Natural killer cell treated with Interleukin-12 subunit alpha and Interleukin-12 subunit beta and Interleukin-15 and Interleukin-18, amount 100 ng/mL, for 72 hours (primary cell): ENCODE measurements at places on chromosomes 3 and 15. TPM values are rescaled to one million over a fixed set of nuclear protein-coding genes. Genes with fewer than 3 reads are reported as not detected.

- DNase-seq = no peak
- peaks cover 36% of the 10 kb centered on the region for H3K4me1 ChIP-seq
- peak overlapping the region; percentile 67 for H3K4me3 ChIP-seq
- peak overlapping the region; percentile 87 for H3K27ac ChIP-seq
These were observed 33.4 kb upstream of the RSL24D1 start for GRCh38 chr15:55230051-55230670.

DNA sequence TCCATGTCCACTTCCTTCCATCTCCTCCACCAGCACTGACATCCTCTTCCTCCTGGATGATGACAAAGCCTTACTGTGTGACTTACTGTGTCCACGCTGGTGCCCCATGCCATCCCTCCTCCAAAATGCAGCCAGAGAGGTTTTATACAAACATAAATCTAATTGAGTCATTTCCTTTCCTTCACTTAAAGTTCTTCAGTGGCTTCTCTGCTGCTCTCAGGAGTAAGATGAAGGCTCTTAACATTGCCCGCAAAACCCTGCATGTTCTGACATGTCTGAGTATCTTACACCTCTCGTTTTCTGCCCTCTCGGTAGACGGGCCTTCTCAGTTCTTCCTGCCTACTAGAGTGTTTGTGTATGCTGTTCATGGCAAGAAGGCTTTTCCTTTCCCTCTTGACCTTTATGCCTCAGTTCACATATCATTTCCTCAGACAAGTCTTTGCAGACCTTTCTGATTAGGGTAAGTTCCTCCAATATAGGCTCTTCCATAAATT is 175.5 kb downstream of the CFAP20DC start:
- H3K27ac ChIP-seq = no peak overlapping the region
- DNase-seq = no peak
- peaks cover 6% of the 10 kb centered on the region for H3K4me1 ChIP-seq

INSYN1 gene
- total RNA-seq = not detected

DNA sequence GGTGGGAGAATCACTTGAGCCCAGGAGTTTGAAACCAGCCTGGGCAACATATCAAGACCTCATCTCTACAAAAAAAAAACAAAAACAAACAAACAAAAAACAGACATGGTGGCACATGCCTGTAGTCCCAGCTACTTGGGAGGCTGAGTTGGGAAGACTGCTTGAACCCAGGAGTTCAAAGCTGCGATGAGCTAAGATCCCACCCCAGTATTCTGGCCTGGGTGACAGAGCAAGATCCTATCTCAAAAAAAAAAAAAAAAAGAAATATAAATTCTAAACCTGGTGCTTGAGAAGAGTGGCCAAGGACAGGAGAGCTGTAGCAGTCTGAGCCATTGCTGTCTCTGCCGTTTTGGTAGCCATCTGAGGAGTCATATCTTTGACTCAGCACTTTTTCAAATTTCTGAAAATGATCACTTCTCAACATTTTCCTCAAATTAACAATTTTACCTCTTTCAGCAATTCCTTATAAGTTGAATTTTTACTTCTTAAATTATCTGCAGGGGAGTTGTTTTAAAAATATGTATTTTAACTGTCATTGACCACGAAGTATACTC is 3.6 kb upstream of the DENND4A start:
- H3K4me3 ChIP-seq = peak overlapping the region; percentile 44
- H3K27ac ChIP-seq = peak overlapping the region; percentile 48
- peaks cover 58% of the 10 kb centered on the region for H3K4me1 ChIP-seq
- no peaks in the 10 kb centered on the region for H3K27me3 ChIP-seq
- no peaks in the 10 kb centered on the region for H3K36me3 ChIP-seq

GRCh38 chr3:156626104-156626503 is 48.3 kb upstream of the TIPARP start:
- no peaks in the 10 kb centered on the region for H3K4me1 ChIP-seq
- DNase-seq = no peak
- H3K4me3 ChIP-seq = no peak overlapping the region
- no peaks in the 10 kb centered on the region for H3K36me3 ChIP-seq
- H3K27ac ChIP-seq = no peak overlapping the region
- H3K27me3 ChIP-seq = no peaks in the 10 kb centered on the region

BMF gene
- total RNA-seq = 4.6 TPM

- no peak for DNase-seq
- H3K36me3 ChIP-seq = no peaks in the 10 kb centered on the region
- H3K4me1 ChIP-seq = peaks cover 19% of the 10 kb centered on the region
These were observed 21.9 kb downstream of the CEP19 start for GRCh38 chr3:196689941-196690660.

ROPN1 gene
- not detected for total RNA-seq

DNA sequence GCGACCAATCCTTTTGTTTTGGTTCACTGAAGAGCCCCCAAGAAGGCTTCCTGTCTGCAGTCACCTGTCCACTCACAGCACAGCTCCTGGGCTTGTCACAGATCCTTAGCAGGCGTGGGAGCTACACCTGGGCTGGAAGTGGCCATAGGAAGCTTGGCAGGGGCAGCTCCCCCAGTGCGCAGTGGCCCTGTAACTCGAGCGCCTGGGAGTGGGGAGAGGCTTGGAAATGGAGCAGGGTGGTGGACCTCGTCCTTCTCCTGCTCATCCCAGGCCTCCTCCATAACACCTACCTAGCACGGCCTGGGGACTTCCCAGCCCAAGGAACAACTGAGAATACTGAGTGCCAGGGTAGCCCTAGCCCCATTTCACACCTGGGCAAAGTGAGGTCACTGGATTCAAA is 19.3 kb upstream of the TGM5 start:
- peaks cover 5% of the 10 kb centered on the region for H3K4me1 ChIP-seq
- DNase-seq = no peak
- H3K27ac ChIP-seq = no peak overlapping the region
- no peaks in the 10 kb centered on the region for H3K36me3 ChIP-seq
- H3K4me3 ChIP-seq = no peak overlapping the region
